ENCODE measurements at places on chromosomes 16 and 17.

DNA sequence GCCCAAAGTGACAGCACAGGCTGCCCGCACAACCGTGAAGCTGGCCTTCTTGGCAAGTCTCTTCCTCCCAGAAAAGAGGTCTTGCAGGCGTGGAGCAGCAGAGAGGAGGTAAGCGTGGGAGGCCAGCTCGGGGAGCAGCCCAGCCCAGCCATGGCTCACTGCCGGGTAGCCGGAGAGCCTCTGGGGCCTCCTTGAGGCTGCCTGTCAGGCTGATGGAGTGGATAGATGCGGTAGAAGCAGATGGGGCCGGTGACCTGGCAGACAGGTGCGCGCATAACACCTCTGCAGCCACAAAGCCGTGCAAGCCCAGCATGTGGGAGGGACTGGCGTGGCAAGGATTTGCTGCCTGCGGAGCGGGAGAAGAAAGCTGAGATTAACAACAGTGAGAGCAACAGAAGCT is 17.1 kb upstream of the DOK4 start:
- DNase-seq, result no peak

DNA sequence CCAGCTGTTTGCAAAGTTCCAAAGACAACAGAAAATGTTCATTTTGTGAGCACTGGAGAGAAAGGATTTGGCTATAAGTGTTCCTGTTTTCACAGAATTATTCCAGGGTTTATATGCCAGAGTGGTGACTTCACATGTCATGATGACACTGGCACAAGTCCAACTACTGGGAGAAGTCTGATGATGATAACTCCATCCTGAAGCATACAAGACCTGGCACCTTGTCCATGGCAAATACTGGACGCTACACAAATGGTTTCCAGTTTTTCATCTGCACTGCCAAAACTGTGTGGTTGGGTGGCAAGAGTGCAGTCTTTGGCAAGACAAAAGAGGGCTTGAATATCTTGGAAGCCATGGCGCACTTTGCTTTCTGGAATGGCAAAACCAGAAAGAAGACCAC is 385.0 kb downstream of the CDH11 start:
- no peak for DNase-seq

DNA sequence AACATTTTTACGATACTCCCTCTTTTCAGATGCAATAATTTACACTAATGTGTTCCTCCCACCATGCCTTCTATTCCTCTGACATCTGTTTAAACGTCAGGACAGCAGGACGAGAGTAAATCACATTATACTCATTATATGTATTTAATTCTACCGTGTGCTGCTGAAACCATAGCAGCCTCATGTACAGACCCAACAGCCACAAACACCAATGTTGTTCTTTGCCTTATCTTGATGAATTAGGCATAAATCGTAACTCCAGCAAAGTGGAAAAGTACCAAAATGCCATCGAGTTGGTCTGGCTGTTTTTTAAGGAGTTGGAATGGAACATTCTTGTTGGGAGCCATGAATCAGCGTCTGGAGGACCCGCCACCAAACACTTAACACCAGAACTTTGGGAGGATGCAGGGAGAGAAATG is 82.9 kb upstream of the FOXF1 start:
- DNase-seq, result no peak

DNA sequence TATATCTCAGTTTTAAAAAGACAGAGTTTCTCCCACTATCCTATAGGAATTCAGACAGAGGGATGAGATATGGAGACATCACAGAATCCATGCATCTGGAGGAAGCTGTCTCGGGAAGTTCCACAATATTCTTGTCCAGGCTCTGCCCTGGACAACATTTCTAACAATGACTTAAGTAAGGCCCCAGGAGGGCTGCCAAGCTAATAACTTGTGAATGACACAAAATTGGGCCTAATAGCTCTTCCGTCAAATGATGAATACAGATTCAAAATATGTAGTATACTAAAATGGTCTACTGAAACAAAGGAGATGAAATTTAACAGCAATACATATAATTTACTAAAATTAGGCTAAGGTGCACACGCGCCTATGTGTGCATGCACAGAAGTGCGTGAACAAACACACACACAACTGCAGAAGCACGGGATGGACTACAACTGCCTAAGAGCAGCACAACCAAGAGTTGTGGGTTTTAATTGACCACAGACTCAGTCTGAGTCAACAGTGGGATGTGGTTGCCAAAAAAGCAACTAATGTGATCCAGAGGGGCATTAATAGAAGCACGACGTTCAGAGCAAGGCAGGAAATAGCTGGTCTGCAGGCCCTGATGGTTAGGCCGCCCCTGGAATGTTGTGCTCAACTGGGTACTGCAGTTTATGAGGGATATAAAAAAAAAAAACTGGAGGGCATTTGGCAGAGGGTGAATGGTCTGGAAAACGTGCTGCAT is 26.3 kb upstream of the HS3ST2 start:
- no peak for DNase-seq

GRCh38 chr16:57591870-57592485 is 36.5 kb upstream of the ADGRG1 start:
- no peak for DNase-seq

DNA sequence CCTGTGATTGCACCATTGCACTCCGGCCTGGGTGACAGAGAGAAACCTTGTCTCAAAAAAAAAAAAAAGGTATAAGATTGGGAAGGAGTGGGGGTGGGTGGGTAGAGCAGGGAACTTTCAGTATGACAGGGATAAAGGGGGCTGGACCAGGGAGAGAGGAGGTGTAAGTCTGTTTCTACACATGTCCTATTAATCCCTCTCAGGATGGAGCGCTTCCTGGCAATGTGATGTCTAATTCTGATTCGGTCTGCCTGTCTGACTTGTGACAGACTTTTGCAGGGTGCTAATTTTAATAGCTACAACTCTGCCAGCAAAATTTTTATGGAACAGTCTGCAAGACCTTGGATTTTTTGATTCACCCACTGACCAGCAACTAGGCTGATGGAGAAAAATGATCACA is 53.8 kb upstream of the SLC25A19 start:
- DNase-seq, result no peak

GRCh38 chr17:39894681-39895376 is 23.6 kb downstream of the GSDMB start:
- DNase-seq, result no peak

DNA sequence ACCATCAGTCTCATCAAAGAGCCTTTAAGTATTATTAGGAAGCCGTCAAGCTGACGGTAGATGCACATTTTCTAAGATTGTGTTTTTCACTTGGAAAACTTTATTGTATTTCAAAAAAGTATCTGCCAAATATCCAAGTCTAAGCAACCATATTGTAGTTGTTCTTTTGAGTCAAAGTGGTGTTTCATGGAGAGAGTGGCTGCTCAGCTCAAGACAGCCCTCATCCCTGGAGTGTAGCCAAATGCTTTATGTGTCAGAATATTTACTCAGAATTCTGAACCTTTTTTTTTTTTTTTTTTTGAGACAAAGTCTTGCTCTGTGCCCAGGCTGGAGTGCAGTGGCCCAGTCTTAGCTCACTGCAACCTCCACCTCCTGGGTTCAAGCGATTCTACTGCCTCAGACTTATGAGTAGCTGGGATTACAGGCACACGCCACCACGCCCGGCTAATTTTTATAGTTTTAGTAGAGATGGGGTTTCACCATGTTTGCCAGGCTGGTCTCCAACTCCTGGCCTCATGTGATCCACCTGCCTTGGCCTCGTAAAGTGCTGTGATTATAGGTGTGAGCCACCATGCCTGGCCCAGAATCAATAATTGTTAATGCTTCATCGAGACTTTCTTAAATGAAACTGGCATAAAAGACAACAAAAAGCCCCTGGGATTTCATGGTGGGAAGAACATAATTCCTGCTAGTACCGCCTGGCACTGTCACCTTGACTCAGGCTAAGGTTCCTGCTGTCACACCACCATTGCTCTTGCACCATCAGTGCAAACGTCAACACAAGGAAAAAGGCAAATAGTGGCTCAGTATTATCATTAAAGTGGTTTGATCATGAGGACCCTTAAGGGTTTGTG is 45.5 kb downstream of the PRKCA start:
- DNase-seq, result peak; percentile 11

- DNase-seq, result no peak
These were observed 183.0 kb downstream of the RBFOX3 start for GRCh38 chr17:79427621-79428539.

- DNase-seq, result no peak
These were observed 1.1 kb downstream of the IL21R start for GRCh38 chr16:27402964-27403600.

GRCh38 chr16:67393788-67394154 is 473 bp upstream of the TPPP3 start:
- DNase-seq, result no peak

GRCh38 chr17:49021095-49021767 is 24.0 kb downstream of the IGF2BP1 start:
- no peak for DNase-seq

DNA sequence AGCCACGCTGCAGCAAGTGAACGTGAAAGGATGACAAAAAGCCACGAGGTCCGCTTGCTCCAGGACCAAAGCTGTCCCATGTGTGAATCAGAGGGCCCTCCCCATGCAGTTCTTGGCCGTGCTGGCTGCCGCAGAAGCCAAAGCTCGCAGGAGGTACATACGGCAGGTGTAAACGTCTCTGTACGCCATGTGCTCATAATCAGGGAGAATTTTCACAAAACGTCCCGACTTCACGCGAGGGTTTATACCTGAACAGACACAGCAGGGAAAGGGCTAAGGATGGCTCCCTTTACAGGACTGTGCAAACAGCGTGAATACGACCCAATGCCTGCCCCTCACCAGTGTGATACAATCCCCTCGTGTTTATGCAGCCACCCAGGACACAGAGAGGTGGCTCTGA is 25.3 kb downstream of the FBXO31 start:
- no peak for DNase-seq

DNA sequence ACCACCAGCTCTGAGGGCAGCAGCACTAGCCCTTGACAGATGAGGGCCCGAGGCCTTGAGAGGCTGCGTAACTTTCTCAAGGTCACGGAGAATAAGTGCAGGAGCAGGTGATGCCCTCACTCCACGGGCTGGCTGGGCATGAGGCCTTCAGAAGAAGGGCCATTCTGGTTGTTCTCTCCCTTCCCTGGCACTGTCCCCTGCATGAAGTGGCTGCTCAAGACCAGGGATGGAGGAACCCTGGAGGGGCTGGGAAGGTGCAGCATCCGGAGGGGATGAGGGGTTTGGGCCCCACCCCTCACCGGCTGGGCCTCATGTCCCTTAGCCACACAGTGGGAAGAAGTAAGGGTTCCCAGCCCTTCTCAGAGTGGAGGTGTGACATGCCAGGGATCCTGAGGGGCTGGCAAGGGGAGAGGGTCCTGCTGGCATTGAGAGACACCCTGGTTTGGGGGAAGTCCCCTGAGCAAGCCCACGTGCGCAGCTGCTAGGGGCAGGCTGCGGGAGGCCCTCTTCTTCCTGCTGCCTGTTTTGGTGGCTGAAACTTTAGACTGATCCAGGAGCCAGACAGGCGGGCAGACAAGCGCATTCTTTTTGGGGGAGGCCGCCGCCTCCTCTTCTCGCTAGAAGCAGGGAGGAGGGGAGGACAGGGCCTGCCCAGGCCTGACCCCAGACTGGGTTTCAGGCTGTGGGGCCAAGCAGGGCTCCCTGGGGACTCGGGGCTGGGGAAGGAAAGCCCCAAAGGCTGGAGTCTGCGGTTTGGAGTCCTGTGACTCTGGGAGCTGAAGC is 74.0 kb downstream of the N4BP1 start:
- peak; percentile 79 for DNase-seq

DNA sequence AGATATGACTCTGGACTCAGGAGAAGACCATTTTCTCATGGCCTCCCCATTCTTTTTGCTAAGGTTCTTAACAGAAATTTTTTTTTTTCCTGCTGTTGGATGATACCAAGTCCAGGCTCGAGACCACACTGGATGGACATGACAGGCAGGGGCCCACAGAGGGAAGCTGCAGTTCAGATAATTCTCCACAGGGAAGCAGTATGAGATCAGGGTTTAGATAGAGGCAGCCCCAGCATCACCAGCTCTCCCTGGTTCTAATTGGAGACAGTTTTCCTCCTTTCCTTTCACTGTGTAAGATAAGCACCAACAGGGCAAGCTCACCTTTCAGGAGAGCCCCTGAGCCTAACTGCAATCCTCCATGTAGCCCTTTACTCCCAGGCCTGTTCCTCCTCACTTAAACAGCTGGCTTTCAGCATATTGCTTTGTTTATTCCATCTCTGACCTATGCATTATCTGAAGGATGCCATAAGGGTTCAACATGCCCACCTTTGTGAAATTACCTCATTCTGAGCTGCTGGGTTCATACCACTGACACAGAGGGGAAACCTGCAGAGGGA is 108.1 kb downstream of the SNX11 start:
- no peak for DNase-seq

DNA sequence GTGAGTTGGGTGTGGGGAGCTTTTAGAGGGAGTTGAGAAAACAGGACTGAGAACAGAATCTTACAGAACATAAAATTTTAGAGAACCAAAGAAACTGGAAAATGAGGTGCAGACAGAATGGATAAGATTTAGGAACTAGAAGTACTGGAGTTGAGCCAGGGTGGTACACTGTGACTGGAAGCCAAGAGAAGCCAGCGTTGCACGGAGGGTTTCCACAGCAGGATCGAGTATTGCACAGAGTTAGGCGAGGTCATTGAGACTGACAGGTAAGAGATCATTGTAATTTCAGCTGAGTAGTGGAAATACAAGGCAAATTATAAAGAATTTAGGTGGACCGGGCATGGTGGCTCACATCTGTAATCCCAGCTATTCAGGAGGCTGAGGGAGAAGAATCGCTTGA is 6.6 kb downstream of the GSDMA start:
- DNase-seq, result no peak

DNA sequence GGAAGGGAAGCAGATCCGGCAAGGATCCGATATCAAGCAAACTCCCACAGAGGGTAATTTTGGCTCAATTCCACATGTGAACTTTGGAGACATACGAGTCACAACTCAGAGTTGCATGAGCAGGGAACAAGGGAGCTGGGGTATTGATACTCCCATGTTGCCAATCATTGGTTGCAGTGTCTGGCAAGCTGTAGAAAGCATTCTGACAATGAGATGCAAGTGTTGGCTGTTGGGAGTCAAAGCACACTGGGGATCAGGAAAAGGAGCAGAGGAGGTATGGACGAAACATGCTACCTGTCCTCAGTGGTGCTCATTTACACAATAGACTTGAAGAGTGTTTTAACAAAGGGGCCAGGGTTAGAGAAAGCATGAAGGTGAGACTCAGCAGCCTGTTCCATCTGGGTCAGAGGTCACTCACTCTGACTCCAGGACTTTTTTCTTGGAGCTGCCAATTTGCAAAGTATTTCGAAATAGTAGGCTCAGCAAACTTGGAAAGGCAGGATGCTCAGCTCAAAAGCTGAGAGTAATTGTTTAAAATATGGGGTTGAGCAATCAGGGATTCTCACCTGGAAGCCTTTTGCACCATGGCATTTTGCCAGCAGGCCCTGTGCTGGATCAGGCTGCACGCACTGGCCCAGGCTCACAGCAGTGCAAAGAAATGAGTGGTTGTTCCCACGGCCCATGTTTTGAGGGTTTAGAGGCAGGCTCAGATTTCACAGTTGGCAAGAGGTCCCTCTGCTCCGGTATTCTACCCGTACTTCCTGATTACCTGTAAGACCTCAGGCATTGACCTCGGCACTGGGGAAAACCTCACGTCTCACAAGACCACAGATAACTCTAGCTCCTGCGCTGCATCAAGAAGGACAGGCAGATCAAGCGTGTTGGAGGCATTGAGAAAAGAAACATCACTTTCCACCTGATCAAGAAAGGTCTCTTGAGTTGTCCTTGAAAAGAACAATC is 17.6 kb upstream of the NKD1 start:
- peak; percentile 6 for DNase-seq

- no peak for DNase-seq
These were observed 21.4 kb downstream of the PITPNM3 start for GRCh38 chr17:6534846-6535514.

All from NCI-H1105 (cell line).